Activated CD4-positive, alpha-beta memory T cell treated with anti-CD3 and anti-CD28 coated beads, Interleukin-2, amount 10 ng/mL, durations not matched to agents 7 days and 5 days (primary cell): ENCODE measurements at places on chromosomes 2 and 18. TPM values are rescaled to one million over a fixed set of nuclear protein-coding genes. Genes with fewer than 3 reads are reported as not detected.

SKOR2 gene
- total RNA-seq = not detected

SP3 gene
- 94.9 TPM for total RNA-seq

CHST9 gene
- total RNA-seq = not detected

MGAT4A gene
- 69.8 TPM for total RNA-seq

SCN7A gene
- total RNA-seq = not detected

GPR35 gene
- total RNA-seq = 5.7 TPM

AOX1 gene
- total RNA-seq = 0.05 TPM

CD28 gene
- total RNA-seq = 205 TPM

FABP1 gene
- not detected for total RNA-seq

HOXD8 gene
- total RNA-seq = not detected

DNA sequence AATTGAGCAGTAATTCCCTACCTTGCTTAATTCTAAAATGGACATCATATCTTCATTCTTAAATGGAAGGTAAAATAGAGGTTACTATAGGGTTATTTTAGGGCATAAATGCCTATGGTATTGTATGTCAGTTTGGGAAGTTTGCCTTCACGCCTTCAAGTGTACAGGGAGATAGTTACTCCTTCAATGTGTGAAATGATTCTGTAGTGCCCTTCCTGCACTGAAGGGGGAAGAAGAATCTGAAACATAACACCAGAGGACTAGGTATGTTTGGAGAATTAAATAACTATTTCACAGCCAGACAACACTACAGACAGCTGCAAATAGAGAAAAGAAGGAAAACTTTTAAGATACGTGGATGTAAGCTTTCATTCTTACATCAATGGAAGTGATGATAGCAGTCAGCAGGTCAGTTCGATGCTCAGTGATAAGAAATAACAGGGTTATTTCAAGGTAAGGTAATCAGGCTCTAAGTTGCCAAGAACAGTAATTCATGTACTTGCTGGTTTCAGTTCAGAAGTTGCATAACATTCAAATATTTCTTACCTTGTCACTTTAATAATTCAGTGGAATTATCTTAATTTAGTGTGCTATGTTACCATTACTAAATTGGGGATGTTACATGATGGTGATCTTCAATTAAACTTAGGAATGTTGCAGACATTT lies 4.0 kb downstream of the PKP4 start:
- DNase-seq = no peak
- no peak overlapping the region for H3K27ac ChIP-seq
- H3K4me1 ChIP-seq = peaks cover 32% of the 10 kb centered on the region
- no peak overlapping the region for H3K4me3 ChIP-seq

- no peak overlapping the region for H3K4me3 ChIP-seq
- DNase-seq = no peak
- H3K36me3 ChIP-seq = no peaks in the 10 kb centered on the region
Measured at GRCh38 chr2:96683307-96683706, 40.7 kb downstream of the FER1L5 start.

DNA sequence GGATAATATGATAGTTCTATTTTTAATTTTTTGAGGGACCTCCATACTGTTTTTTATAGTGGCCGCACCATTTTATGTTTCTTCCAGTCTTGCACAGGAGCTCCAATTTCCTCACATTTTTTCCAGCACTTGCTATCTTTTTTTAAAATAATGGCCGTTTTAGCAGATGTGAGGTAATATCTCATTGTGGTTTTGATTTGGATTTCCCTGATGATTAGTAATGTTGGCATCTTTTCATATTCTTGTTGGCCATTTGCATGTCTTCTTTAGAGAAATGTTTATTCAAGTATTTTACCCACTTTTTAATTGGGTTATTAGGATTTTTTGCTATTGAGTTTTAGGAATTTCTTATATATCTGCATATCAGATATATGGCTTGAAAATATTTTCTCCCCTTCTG lies 29.9 kb upstream of the NAPG start:
- H3K27ac ChIP-seq = no peak overlapping the region
- no peak overlapping the region for H3K4me3 ChIP-seq
- DNase-seq = no peak
- peaks cover 5% of the 10 kb centered on the region for H3K4me1 ChIP-seq
- peaks cover 17% of the 10 kb centered on the region for H3K27me3 ChIP-seq

DNA sequence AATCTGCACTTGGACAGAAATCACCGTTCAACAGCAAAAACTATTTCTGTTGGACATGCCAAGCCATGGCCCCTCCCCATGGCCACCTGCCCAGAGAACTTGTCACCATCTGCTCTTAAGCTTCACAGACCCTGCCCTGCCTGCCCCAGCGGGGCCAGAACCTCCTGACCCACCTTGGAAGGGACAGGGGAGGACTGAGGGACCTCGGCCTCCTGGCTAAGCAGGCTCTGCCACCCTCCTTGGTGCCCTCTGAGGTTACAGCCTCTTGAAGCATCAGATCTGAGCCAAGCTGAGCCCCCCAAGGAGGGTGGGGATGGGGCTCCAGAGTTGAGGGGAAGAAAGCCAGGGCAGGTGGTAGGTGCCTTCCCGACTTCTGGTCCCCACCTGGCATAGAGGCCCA lies 6.5 kb downstream of the TEX261 start:
- H3K27me3 ChIP-seq = no peaks in the 10 kb centered on the region
- H3K27ac ChIP-seq = no peak overlapping the region
- peaks cover 35% of the 10 kb centered on the region for H3K36me3 ChIP-seq
- H3K4me3 ChIP-seq = no peak overlapping the region

DNA sequence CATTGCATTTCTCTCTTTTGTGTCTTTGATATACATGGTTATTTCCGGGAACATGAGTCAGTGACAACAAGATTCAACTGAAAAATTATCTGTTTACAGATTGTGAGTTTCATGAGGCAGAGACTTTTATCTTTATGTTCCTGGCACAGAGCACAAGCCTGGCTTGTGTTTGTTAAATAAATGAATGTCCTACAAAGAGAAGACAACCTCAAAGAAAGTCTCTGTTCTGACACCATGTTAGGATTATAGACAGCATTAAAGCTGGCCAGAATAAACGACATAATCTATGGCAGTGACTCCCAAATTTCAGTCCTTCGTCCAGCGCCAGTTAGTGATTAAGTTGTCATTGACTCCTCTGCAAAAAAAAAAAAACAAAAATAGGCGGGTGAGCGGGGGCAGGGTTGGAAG lies 97.4 kb upstream of the DNAJC10 start:
- no peaks in the 10 kb centered on the region for H3K4me1 ChIP-seq
- H3K27ac ChIP-seq = no peak overlapping the region
- no peak for DNase-seq

DNA sequence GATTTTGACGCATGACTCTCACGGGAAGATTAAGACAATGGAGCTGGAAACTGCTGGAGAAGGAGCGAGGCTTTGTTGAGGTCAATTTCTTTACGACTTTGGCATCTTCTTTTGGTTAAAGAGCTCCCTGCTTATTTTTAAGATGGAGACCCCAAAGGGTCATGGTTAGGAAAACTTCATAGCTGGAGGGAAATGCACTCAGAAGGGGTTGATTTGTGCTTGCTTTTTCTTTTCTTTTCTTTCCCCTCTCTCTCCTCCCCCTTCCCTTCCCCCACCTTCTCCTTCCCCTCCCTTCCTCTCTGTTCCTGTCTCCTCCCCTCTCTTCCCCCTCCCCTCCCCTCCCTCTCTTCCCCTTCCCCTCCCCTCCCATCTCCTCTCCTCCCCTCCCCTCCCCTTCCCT lies 79.0 kb downstream of the TNP1 start:
- no peaks in the 10 kb centered on the region for H3K4me1 ChIP-seq
- no peak overlapping the region for H3K27ac ChIP-seq
- no peak overlapping the region for H3K4me3 ChIP-seq
- peaks cover 2% of the 10 kb centered on the region for H3K27me3 ChIP-seq
- DNase-seq = no peak
- no peaks in the 10 kb centered on the region for H3K36me3 ChIP-seq

DNA sequence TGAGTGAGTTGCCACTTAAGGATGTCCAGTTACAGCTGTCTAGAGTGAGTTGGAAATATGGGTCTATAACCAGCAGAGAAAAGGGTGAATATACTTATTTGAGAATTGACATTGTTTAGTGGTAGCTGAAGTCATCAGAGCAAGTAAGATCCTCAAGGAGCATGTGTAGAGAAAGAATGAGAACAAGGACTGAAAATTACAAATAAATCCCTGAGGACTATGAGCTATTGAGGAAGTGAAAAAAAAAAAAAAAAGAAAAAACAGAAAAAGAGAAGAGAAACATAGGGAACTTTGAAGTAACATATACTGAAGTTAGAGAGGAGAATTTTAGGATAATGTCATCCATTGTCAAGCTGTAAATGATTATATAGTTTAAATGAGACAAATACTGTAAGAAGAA lies 134.0 kb upstream of the CCDC68 start:
- DNase-seq = no peak
- H3K27ac ChIP-seq = no peak overlapping the region
- H3K36me3 ChIP-seq = no peaks in the 10 kb centered on the region
- no peak overlapping the region for H3K4me3 ChIP-seq
- no peaks in the 10 kb centered on the region for H3K27me3 ChIP-seq
- H3K4me1 ChIP-seq = no peaks in the 10 kb centered on the region

- no peak for DNase-seq
- H3K36me3 ChIP-seq = no peaks in the 10 kb centered on the region
- H3K4me1 ChIP-seq = no peaks in the 10 kb centered on the region
Measured at GRCh38 chr2:108907822-108908712, 81.0 kb downstream of the EDAR start.

DNA sequence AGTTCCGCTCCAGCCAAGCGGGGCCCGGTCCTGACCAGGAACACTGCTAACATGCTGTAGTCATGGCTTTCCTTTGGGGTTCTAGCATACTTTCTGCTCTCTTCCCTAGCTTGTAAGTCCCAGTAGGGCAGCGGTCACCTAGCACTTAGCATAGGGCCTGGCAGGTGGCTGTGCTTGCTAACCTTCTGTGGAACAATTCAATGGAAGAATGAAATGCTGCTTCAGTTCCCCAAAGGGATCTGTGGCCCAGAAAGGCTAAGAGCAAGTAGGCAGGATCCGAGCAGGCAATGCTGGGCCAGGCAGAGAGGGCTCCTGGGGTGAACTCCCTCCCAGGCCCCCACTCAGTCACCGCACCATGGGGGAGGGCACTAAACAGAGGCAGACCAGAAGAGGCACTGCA lies 266.8 kb downstream of the CELF4 start:
- H3K4me3 ChIP-seq = no peak overlapping the region
- H3K36me3 ChIP-seq = no peaks in the 10 kb centered on the region
- H3K27ac ChIP-seq = no peak overlapping the region
- DNase-seq = no peak

- no peaks in the 10 kb centered on the region for H3K27me3 ChIP-seq
- H3K36me3 ChIP-seq = no peaks in the 10 kb centered on the region
- no peak overlapping the region for H3K4me3 ChIP-seq
- no peak for DNase-seq
- H3K4me1 ChIP-seq = no peaks in the 10 kb centered on the region
- no peak overlapping the region for H3K27ac ChIP-seq
Measured at GRCh38 chr18:48581941-48582340, 43.1 kb downstream of the CTIF start.

- peaks cover 14% of the 10 kb centered on the region for H3K4me1 ChIP-seq
- H3K27me3 ChIP-seq = peaks cover 4% of the 10 kb centered on the region
- no peak overlapping the region for H3K27ac ChIP-seq
- no peak for DNase-seq
- no peak overlapping the region for H3K4me3 ChIP-seq
- H3K36me3 ChIP-seq = no peaks in the 10 kb centered on the region
Measured at GRCh38 chr18:49904871-49905555, 91.7 kb upstream of the ACAA2 start.

DNA sequence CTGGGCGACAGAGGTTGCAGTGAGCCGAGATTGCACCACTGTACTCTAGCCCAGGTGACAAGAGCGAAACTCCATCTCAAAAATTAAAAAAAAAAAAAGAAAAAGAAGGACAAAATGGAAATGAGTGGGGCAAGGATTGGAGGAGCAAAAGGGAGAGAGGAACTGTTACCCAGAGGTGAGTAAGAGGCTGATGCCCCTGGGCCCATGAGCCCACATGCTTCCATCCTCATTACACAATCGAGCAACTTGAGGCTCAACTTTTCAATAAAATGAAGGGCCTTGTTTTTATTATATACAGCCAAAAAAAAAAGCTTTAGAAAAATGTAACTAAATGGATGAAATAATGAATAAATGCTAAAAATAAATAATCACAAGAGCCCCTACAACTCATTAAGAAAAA lies 91.7 kb upstream of the YWHAQ start:
- H3K4me1 ChIP-seq = peaks cover 2% of the 10 kb centered on the region
- DNase-seq = no peak
- no peaks in the 10 kb centered on the region for H3K27me3 ChIP-seq
- H3K27ac ChIP-seq = no peak overlapping the region
- H3K4me3 ChIP-seq = no peak overlapping the region
- no peaks in the 10 kb centered on the region for H3K36me3 ChIP-seq

- H3K4me3 ChIP-seq = no peak overlapping the region
- no peak for DNase-seq
- H3K4me1 ChIP-seq = no peaks in the 10 kb centered on the region
- no peaks in the 10 kb centered on the region for H3K27me3 ChIP-seq
- H3K27ac ChIP-seq = no peak overlapping the region
Measured at GRCh38 chr2:212794471-212794870, 255.9 kb upstream of the ERBB4 start.

DNA sequence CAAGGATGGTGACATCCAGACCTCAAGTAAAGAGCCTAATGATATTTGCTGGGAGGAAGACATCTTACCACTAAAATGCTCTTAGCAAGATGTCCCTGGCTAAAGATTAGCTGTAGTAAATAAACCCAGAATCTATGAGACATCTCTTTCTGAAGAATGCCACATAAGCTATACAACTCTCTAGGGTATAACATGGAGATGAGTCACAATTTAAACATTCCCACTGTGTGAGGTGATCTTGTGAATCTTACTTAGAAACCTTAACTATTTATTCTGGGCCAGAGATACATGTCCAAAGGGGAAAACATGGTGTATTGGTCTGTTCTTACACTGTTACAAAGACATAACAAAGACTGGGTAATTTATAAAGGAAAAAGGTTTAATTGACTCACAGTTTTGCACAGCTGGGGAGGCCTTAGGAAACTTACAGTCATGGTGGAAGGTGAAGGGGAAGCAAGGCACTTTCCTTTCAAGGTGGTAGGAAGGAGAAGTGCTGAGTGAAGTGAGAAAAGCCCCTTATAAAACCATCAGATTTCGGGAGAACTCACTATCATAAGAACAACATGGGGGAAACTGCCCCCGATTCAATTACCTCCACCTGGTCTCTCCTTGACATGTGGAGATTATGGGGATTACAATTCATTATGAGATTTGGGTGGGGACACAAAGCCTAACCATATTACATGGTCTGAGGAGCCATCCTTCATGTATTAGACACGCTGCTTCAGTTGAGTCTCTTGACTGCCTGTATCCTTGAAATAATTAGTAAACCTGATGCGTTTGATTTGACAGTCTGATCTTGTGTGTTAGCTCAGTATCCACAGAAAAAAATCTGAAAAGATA lies 17.1 kb downstream of the KRCC1 start:
- no peak for DNase-seq
- peaks cover 3% of the 10 kb centered on the region for H3K4me1 ChIP-seq
- peaks cover 40% of the 10 kb centered on the region for H3K36me3 ChIP-seq
- no peak overlapping the region for H3K4me3 ChIP-seq
- no peaks in the 10 kb centered on the region for H3K27me3 ChIP-seq

DNA sequence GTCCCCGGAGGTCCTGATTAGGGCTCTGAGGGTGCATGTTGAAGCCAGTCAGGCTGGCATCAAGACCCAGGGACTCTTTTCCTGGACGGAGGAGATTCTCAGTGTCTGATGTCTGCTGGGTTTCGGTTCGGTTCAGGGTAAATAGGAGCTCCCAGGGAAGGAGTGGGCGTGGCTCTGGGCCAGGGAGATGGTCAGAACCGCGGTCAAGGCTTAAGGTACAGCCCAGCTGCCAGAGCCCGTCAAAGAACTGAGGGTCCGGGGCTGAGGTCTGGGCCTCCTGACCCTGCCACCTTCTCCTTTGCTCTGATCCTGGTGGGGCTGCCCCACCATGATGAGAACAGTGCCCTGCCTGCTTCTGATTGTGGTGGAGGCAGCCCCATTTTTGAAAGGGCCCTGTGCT lies 39.8 kb downstream of the LPIN1 start:
- DNase-seq = no peak
- peaks cover 86% of the 10 kb centered on the region for H3K36me3 ChIP-seq
- H3K4me1 ChIP-seq = peaks cover 5% of the 10 kb centered on the region
- no peak overlapping the region for H3K4me3 ChIP-seq
